ENCODE measurements at places on chromosomes 13 and 19. TPM values are rescaled to one million over a fixed set of nuclear protein-coding genes. Genes with fewer than 3 reads are reported as not detected.

DNA sequence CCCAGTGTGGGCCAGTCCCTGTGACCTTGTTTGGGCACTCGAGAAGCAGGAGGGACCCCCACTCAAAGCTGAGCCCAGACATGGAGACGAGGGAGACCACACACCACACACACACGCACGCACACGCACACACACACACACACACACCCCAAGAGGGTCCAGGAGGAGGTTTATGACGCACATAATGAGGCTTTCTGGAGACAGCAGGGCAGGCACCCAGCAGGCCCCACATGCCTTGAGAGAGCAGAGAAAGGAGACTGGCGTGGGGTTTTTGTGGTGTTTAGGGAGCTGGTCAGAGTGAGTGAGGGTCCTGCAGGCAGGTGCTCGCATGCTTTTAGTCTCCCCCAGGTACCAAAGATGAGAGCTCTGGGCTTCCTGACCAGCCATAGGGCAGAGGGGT is 42.4 kb downstream of the GPR12 start:
- H3K4me1 ChIP-seq = no peaks in the 10 kb centered on the region
- H3K27ac ChIP-seq = no peak overlapping the region
- H3K36me3 ChIP-seq = no peaks in the 10 kb centered on the region
- no peak overlapping the region for H3K4me3 ChIP-seq

GSX1 gene
- total RNA-seq = not detected

- no peak overlapping the region for H3K4me3 ChIP-seq
- no peaks in the 10 kb centered on the region for H3K27me3 ChIP-seq
- no peaks in the 10 kb centered on the region for H3K4me1 ChIP-seq
- no peak overlapping the region for H3K27ac ChIP-seq
Observed at GRCh38 chr13:51361106-51361505, 21.6 kb downstream of the SERPINE3 start.

DNA sequence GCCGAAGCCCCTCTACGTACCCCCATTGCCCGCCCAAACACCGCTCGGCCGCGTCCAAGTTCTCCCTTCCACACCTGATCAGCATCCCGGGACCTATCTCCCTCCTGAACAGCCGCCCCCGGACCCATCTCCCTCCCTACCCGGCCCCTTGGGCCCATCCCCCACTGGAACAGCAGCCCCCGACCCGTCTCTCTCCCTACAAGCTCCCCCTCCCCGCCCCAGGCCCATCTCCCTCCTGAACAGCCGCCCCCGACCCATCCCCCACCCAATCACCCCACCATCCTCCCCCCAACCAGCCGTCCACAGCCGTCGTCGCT is 610 bp downstream of the ZSCAN1 start:
- no peaks in the 10 kb centered on the region for H3K4me1 ChIP-seq
- H3K4me3 ChIP-seq = peak overlapping the region; percentile 51

DNA sequence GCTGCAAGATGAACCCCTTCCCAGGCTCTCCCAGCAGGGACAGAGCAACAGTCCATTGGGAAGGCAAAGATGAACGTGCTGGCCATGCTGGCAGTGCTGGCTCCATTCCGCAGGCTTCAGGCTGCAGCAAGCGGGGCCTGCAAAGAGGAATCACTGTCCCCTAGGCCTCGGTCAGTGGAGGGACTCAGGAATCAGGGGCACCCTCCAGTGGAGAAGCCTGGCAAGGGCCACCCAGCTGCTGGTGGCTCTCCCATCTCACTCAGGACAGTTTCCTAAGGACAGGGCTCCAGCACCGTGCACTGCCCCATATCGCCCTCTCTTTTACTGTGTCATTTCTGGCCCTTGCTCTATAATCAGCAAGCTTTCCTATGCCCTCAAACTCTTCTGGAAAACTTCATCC is 498.6 kb downstream of the EFNB2 start:
- H3K27ac ChIP-seq = no peak overlapping the region
- H3K27me3 ChIP-seq = no peaks in the 10 kb centered on the region
- H3K4me1 ChIP-seq = no peaks in the 10 kb centered on the region
- H3K4me3 ChIP-seq = no peak overlapping the region

DNA sequence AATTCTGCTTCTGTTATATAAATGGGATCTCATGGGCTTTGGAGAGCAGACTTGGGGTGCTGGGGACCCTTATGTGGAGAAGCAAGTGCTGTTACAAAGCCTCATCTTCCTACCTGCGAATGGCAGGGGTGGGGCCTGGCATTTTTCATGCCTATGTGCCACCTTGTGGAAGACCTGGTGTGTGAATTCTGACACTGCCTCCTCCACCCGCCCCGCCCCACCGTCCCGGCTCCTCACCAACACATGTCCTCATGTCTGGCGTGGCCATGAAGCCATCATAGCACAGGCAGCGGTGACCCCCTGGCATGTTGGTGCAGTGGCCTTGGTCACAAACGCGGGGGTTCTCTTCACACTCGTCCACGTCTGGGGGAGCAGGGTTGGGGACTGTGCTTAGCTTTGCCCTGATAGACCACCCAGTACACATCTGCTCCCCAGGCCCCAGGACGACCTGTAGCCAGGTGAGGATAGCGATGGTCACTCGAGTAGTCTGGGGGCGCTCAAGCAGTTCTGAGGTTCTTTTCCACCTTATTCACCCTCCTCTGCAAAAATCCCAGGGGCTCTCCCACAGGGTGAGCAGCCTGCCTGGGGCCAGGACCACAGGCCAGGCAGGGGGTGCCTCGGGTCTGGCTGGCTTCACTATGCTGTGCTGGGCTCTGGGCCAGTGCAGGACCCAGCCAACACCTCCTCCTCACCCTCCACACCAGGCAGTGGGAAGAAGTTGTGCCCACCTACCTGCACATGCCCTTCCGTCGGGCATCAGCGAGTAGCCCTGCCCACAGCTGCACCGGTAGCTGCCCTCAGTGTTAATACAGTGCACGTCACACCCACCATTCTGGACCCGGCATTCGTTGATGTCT is 32.7 kb downstream of the FBN3 start:
- no peaks in the 10 kb centered on the region for H3K4me1 ChIP-seq
- H3K27me3 ChIP-seq = no peaks in the 10 kb centered on the region
- no peak for DNase-seq

DNA sequence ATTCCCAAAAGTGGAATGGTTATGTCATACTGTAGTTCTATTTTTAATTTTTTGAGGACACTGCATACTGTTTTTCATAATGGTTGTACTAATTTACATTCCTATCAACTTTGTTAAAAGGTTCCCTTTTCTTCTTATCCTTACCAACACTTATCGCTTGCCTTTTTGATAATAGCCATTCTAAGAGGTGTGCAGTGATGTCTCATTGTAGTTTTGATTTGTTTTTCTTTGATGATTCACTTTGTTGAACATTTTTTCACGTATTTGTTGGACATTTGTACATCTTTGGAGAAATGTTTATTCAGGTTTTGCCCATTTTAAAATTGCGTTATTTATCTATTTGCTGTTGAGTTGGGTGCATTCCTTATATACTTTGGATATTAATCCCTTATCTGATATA is 188.8 kb upstream of the SPRY2 start:
- no peak overlapping the region for H3K27ac ChIP-seq
- no peak for DNase-seq

DNA sequence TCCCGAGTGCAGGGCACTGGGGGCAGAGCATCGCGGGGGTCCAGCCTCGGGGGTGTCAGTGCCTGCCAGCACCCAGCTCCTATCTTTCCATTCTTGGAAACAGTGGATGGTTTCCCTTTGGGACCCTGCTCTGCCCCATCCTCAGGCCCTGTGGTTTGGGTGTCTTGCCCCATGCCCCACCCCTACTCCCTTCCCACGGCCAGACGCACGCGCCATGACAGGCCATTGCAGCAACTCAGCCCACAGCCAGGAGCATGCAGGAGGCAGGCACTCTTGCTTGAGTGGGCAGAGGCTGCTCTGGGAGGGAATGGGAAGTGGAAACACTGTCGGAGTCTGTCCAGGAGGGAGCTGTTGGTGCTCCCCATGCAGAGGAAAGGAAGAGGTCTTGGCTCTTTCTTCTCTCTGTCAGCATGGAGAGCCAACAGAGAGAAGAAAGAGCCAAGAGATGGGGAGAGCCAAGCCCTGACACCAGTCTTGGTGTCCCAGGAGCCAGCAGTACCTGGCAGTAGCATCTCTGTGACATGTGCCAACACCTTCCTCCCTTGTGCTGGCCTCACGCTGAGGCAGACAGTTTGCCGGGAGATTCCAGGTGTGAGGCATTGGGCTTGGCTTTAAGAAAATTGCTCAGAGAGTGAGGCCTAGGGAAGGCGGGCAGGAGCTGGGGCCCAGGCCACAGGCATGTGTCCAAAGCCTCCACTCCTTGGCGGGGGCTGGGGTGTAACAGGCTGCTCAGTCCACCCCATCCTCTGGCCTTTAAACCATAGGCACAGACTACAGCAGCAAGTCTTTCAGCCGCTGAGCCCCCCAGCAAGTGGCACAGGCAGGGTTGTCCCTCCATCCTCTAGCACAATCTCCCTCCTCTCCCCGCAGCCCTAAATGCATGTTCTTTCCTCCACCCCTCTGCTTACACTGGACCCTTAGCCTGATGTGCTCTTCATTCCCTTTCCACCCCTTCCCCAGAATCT is 86.7 kb upstream of the UQCRFS1 start:
- no peaks in the 10 kb centered on the region for H3K4me1 ChIP-seq
- H3K36me3 ChIP-seq = no peaks in the 10 kb centered on the region
- H3K27me3 ChIP-seq = no peaks in the 10 kb centered on the region
- no peak overlapping the region for H3K27ac ChIP-seq
- H3K4me3 ChIP-seq = no peak overlapping the region
- DNase-seq = no peak

DNA sequence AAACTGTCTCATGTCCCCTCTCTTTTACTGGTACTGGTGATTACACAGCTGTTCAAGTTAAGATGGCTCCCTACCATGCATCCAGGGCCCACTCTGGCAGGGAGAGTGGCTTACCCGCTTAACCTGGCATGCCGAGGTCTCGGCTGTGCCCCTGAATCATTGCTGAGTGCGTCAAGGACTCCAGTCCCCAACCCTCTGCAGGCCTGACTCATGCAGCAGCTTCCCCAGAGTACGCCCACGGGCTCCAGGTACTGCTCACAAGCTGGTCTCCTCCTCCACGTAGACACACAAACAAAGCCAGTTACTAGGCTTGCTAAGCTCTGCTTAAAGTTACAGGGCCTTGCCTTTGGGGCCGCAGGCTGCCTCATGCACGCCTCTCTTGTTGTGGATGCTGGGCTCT is 447.4 kb downstream of the COG6 start:
- no peak overlapping the region for H3K4me3 ChIP-seq
- DNase-seq = no peak
- H3K4me1 ChIP-seq = no peaks in the 10 kb centered on the region
- no peaks in the 10 kb centered on the region for H3K27me3 ChIP-seq
- H3K27ac ChIP-seq = no peak overlapping the region
- H3K36me3 ChIP-seq = no peaks in the 10 kb centered on the region

ZNF302 gene
- total RNA-seq = 31.0 TPM

DNA sequence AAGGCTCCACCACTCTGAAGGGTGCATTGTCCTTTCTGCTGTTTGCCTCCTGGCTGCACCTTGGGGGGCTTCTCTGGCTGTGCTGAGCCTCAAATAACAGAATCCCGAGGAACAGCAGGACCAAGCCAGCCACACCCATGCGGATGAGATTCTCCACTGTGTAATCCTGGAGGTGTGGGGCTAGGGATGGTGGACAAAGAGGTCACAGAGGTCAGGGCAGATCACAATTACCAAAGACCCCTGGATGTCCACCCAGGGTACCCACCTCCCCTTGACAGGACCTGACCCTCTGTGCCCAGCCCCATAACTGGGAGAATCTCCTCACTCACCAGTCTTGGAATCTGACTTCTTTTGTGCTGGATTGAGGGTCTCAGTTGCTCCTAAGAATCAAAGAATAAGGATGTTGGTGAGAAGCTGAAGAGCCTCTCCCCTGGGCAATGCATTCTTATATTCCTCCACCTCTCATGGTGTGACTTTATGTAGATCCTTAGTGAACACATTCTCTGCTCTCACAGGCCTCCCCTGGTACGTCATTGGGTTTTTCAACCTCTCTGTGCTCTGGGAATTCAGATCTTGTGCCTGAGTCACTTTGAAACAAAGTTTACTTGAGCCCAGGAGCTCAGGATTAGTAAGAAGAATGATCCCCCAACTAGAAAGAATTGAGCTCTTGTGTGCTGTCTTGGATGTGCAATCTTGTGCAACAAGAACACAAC is 5.2 kb downstream of the LILRA4 start:
- no peaks in the 10 kb centered on the region for H3K36me3 ChIP-seq
- H3K27ac ChIP-seq = no peak overlapping the region
- no peak for DNase-seq
- H3K27me3 ChIP-seq = no peaks in the 10 kb centered on the region

PSG11 gene
- not detected for total RNA-seq

- H3K27me3 ChIP-seq = no peaks in the 10 kb centered on the region
- no peak for DNase-seq
- H3K4me1 ChIP-seq = no peaks in the 10 kb centered on the region
- H3K4me3 ChIP-seq = no peak overlapping the region
Observed at GRCh38 chr13:97583907-97584497, 150.0 kb downstream of the RAP2A start.

DNA sequence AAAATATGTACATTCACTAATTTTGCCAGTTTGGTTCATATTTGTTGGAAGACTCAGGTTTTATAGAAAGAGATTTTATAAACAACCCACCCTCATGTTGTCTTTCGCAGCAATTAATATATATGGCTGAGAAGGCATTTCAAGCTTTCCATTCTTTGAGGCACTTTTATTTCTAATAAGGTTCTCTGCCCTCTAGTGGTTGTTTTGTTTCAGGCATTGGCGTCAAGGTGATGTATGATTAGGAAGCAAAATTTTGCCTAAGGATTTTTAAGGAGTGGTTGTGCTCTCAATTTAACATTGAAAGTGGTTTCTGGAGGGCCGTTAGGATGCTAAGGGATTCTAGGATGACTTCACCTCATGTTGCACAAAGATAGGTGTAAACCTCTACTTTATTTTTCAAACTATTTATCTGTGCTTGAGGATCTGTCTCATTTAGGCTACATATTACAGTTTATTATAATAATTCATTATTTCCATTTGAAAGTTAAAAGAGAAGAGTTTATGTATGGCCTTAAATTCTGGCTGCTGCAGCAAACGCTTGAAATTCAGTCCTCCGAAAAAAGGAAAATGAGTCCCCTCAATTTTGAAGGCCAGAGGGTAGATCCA is 35.9 kb downstream of the OXGR1 start:
- no peak overlapping the region for H3K27ac ChIP-seq
- H3K4me3 ChIP-seq = no peak overlapping the region
- no peaks in the 10 kb centered on the region for H3K36me3 ChIP-seq

ECSIT gene
- total RNA-seq = 45.2 TPM

DNA sequence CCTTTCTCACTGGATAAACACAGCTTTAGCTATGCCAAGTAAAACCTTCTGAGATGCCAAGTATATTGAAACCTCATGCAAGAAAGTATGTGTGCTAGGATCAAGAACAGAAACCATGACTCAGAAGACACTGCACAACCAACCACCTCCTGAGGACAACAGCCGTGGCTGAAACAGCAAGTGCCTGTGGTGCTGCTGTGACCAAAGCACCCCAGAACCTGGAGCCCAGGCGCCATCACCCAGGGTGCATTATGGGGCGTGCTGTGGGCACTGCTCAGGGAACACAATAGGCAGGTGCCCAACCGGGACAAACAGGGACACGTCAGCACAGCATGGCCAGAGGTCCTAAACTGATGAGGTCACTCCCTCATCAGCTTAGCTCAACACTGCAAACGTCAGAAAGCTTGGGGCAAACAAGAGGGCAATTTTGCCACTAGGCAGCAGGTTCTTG is 101.3 kb upstream of the SLC15A1 start:
- no peaks in the 10 kb centered on the region for H3K4me1 ChIP-seq
- no peak overlapping the region for H3K4me3 ChIP-seq
- H3K36me3 ChIP-seq = no peaks in the 10 kb centered on the region
- no peaks in the 10 kb centered on the region for H3K27me3 ChIP-seq
- no peak for DNase-seq
- peak overlapping the region; percentile 38 for H3K27ac ChIP-seq
